ENCODE measurements at places on chromosomes 5 and 9.

GRCh38 chr5:146118322-146118721, 12.9 kb upstream of the PLAC8L1 start:
- H3K4me3 ChIP-seq: no peak overlapping the region
- peaks cover 13% of the 10 kb centered on the region for H3K36me3 ChIP-seq
- no peaks in the 10 kb centered on the region for H3K27me3 ChIP-seq

- H3K36me3 ChIP-seq: no peaks in the 10 kb centered on the region
- H3K27me3 ChIP-seq: no peaks in the 10 kb centered on the region
- H3K27ac ChIP-seq: no peak overlapping the region
- no peak overlapping the region for H3K4me3 ChIP-seq
- DNase-seq: no peak
These were observed 36.3 kb downstream of the PFDN1 start for GRCh38 chr5:140266471-140267200.

GRCh38 chr9:109923471-109923760, 143.4 kb downstream of the PALM2AKAP2 start:
- H3K27me3 ChIP-seq: no peaks in the 10 kb centered on the region
- H3K27ac ChIP-seq: no peak overlapping the region
- no peaks in the 10 kb centered on the region for H3K36me3 ChIP-seq
- H3K4me1 ChIP-seq: no peaks in the 10 kb centered on the region
- no peak for DNase-seq

- H3K27me3 ChIP-seq: no peaks in the 10 kb centered on the region
- no peaks in the 10 kb centered on the region for H3K4me1 ChIP-seq
- H3K4me3 ChIP-seq: no peak overlapping the region
- H3K27ac ChIP-seq: no peak overlapping the region
- no peak for DNase-seq
These were observed 36.1 kb downstream of the CERT1 start for GRCh38 chr5:75475364-75475763.

- H3K27ac ChIP-seq: no peak overlapping the region
- H3K4me3 ChIP-seq: no peak overlapping the region
- DNase-seq: no peak
- H3K4me1 ChIP-seq: no peaks in the 10 kb centered on the region
- no peaks in the 10 kb centered on the region for H3K27me3 ChIP-seq
- no peaks in the 10 kb centered on the region for H3K36me3 ChIP-seq
These were observed 626 bp downstream of the OR13C2 start for GRCh38 chr9:104604801-104605200.

DNA sequence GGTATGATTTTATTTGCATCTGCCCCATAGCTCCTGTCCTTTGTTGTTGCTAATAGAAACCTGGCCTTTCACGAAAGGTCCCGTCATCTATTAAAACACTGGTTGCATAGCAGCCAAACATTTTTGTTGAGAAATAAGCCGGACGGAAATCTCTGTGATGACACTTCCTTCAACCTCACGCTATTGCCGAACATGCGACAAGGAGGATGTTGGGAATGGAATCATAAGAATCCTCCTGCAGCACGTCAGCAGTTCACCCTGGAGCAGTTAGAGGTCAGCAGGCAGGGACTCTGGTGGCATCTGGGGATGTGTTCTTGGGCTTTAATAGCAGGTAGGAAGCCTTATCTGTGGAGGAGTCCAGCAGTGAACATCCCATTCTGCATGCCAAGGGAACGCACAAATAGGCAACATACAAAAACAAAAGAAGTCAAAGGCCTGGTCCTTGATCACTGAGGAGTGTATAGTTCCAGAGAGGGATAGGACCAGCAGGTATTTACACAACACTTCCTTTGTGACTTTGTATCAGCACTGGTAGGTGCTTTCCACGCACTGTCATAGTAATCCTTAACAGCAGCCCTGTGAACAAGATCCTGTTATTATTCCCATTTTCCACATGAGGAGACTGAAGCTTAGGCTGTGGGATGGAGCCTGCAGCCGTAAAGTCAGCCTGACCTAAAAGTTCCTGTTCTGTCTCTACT, 33.4 kb downstream of the ARHGAP26 start:
- H3K4me1 ChIP-seq: peaks cover 6% of the 10 kb centered on the region
- H3K4me3 ChIP-seq: no peak overlapping the region
- H3K27ac ChIP-seq: no peak overlapping the region
- no peaks in the 10 kb centered on the region for H3K36me3 ChIP-seq
- no peaks in the 10 kb centered on the region for H3K27me3 ChIP-seq

DNA sequence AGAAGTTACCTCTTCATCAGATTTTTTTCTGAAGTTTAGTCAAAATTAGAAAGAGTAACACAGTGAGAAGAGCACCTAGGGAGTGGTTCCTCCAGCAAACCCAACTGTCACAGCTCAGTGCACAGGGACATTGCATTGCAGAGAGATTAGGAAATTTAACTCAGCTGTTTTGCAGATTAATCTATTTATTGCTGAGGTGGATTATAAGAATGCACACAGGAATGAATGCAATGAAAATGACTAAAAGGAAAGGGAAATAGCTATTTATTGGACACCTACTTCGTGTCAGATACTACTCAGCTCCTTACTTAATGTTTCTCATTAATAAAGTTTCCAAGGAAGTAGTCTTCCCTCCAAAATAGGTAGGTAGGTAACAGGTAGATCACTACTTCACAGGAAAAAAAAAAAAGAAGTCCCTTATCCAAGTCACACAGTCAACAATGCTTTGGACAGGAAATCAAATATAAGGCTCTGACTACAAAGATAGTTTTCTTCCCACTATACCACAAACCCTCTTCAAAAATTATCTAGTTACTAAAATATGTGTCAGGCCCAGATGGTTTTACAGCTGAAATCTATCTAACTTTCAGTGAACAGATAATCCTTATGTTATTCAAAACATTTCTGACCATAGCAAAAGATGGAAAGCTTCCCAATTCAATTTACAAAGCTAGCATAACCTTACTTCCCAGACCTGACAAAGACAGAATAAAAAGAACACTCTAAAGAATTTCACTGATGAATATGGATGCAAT, 442.2 kb upstream of the MPDZ start:
- H3K27me3 ChIP-seq: no peaks in the 10 kb centered on the region
- no peaks in the 10 kb centered on the region for H3K4me1 ChIP-seq
- no peak overlapping the region for H3K27ac ChIP-seq
- no peaks in the 10 kb centered on the region for H3K36me3 ChIP-seq
- DNase-seq: no peak

GRCh38 chr5:89445106-89445745, 562.2 kb upstream of the MEF2C start:
- no peak for DNase-seq
- no peaks in the 10 kb centered on the region for H3K36me3 ChIP-seq
- H3K27ac ChIP-seq: no peak overlapping the region
- H3K4me1 ChIP-seq: no peaks in the 10 kb centered on the region

GRCh38 chr9:128575469-128575868, 23.1 kb downstream of the SPTAN1 start:
- H3K27ac ChIP-seq: peak overlapping the region; percentile 37
- H3K36me3 ChIP-seq: peaks cover 73% of the 10 kb centered on the region
- H3K4me1 ChIP-seq: no peaks in the 10 kb centered on the region
- no peaks in the 10 kb centered on the region for H3K27me3 ChIP-seq
- DNase-seq: peak; percentile 86

- no peaks in the 10 kb centered on the region for H3K36me3 ChIP-seq
- no peaks in the 10 kb centered on the region for H3K27me3 ChIP-seq
- no peak for DNase-seq
- H3K4me1 ChIP-seq: no peaks in the 10 kb centered on the region
These were observed 887.2 kb upstream of the TYRP1 start for GRCh38 chr9:11805969-11806368.

GRCh38 chr9:22447618-22448305, 1.1 kb downstream of the DMRTA1 start:
- no peak overlapping the region for H3K27ac ChIP-seq
- H3K4me3 ChIP-seq: peak overlapping the region; percentile 59
- H3K36me3 ChIP-seq: no peaks in the 10 kb centered on the region
- DNase-seq: no peak

DNA sequence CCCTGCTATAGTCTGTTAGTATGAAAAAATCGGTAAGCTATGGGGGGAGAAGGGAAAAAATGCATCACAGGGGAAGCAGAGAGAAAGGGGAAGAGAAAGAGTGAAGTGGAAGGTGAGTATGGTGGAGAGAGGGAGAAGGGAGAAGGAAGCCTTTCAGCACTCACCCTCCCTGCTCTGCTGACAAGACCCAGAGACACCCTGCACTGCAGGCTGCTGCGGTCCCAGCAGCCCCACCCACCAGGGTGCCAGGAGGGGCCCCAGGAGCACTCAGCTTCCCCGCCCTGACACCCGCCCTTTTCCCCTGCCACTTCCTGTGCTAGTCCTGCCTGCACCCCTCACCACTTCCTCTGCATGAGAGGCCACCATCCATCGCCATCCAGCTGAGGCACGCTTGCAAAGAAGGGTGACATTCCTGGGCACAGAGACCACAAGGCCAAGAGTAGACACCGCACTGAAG, 12.7 kb downstream of the STK10 start:
- no peak overlapping the region for H3K27ac ChIP-seq
- peaks cover 54% of the 10 kb centered on the region for H3K4me1 ChIP-seq
- no peaks in the 10 kb centered on the region for H3K36me3 ChIP-seq
- no peaks in the 10 kb centered on the region for H3K27me3 ChIP-seq
- H3K4me3 ChIP-seq: no peak overlapping the region
- DNase-seq: no peak

DNA sequence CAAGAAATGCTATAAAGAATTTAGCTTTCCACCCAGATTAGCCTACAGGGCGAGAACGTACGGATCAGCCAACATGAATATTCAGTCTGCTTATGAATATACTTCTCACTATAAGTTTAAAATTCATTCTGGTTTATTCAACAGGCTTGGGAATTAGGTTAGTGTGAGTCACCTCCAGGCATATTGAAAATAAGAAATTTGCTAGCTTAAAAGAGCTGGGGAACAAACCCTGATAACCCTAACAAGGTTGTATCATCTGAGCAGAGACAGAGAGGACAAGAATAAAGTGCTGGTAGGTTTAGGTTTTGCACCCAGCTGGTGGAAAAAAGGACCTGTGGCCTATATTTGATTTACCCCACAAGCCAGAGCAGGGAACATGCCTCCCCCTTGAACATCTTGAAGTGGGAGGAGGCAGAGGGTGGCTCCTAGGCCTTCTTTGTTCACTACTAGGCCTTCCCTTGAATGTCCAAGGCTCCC, 12.3 kb downstream of the FNBP1 start:
- H3K27me3 ChIP-seq: no peaks in the 10 kb centered on the region
- no peak overlapping the region for H3K27ac ChIP-seq
- H3K36me3 ChIP-seq: peaks cover 3% of the 10 kb centered on the region
- DNase-seq: no peak
- peaks cover 10% of the 10 kb centered on the region for H3K4me1 ChIP-seq
- no peak overlapping the region for H3K4me3 ChIP-seq

GRCh38 chr9:18384066-18384465, 89.9 kb upstream of the ADAMTSL1 start:
- H3K27ac ChIP-seq: no peak overlapping the region
- no peaks in the 10 kb centered on the region for H3K27me3 ChIP-seq
- no peak for DNase-seq
- no peaks in the 10 kb centered on the region for H3K4me1 ChIP-seq

DNA sequence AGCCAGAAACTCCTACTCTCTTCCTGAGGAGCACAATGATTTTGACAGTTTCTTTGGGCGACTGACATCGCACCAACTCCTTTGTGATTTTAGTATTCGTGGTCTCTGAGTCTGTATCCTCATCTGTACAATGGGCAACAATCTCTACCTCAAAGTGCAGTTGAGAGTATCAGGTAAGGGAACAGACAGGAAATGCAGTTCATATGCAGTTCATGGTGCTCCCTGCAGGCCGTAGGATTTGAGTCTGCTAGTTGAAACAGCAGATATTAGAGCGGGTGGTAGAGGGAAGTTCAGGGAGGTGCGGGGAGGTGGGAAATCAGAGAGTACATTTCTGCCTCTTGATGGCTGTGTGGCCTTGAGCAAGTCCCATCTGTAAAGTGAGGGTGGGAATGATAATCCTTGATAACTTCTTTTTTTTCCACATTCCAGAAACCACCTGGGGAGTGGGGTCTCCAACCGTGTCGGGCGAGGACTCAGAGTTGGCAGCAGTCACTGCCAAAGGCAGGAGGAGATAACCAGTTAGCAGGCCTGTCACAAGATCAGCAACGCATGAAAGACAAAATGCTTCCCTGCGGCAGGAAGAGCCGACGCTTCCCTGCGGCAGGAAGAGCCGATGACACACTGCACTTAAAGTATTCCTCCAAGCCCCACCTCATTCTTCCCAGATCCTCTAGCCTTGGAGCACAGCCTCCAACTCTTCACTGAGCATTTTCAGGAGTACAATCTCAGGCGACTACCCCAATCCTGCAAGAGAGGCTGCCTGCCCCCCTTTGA, 6.0 kb upstream of the NEK6 start:
- no peaks in the 10 kb centered on the region for H3K27me3 ChIP-seq
- no peaks in the 10 kb centered on the region for H3K36me3 ChIP-seq
- peaks cover 14% of the 10 kb centered on the region for H3K4me1 ChIP-seq
- peak overlapping the region; percentile 12 for H3K27ac ChIP-seq
- no peak overlapping the region for H3K4me3 ChIP-seq
- DNase-seq: peak; percentile 45

DNA sequence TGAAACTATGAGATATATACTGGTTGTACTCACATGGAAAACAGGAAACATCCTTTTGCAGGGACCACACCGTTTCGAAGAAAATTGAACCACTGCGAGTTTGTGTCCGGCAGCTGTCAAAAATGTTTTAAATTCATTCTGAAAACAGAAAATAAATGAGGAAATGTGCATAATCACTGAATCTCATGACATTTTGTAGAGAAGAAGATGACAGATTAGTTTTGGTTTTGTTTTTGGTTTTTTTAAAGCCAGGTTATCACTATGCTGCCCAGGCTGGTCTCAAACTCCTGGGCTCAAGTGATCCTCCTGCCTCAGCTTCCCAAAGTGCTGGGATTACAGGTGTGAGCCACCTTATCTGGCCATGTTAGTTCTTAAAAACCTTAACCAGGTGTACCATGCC, 3.5 kb downstream of the TXNDC8 start:
- H3K27ac ChIP-seq: no peak overlapping the region
- no peaks in the 10 kb centered on the region for H3K36me3 ChIP-seq
- H3K4me3 ChIP-seq: no peak overlapping the region
- no peaks in the 10 kb centered on the region for H3K4me1 ChIP-seq

- no peaks in the 10 kb centered on the region for H3K36me3 ChIP-seq
- peak within 1 kb of the TSS; percentile 71 for H3K27ac ChIP-seq
- H3K4me1 ChIP-seq: peaks cover 41% of the 10 kb centered on the region
These were observed at the start of gene JADE2 for GRCh38 chr5:134524826-134525682. Gene JADE2, plus strand, starts transcription at chr5:134525670. Its CDS starts 10,188 bp downstream, at chr5:134535858.

GRCh38 chr5:176608937-176609723, 826 bp downstream of the GPRIN1 start:
- peak overlapping the region; percentile 36 for H3K4me3 ChIP-seq
- H3K27ac ChIP-seq: no peak overlapping the region
- peaks cover 4% of the 10 kb centered on the region for H3K36me3 ChIP-seq
- H3K27me3 ChIP-seq: no peaks in the 10 kb centered on the region
- no peak for DNase-seq

DNA sequence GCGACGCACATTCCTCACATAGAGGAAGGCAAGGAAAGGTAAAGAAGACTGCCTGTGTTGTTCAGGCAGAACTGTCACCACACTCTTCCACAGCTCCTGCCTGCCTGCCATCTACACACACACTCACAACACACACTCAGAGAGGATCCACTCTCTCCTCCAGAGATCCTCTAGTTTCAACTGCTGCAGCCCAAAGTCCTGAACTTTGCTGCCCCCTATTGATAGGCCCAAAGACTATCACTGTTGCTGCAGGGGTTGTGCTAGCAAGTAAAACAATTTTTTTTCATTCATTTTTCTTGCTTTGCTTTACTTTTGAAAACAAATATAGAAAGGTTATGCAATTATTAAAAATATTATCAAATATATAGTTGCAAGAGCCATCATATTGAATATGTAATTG, 5.9 kb upstream of the CFAP90 start:
- no peaks in the 10 kb centered on the region for H3K27me3 ChIP-seq
- H3K27ac ChIP-seq: no peak overlapping the region
- H3K36me3 ChIP-seq: peaks cover 9% of the 10 kb centered on the region
- DNase-seq: peak; percentile 94
- no peak overlapping the region for H3K4me3 ChIP-seq
- no peaks in the 10 kb centered on the region for H3K4me1 ChIP-seq

All from spinal cord (tissue), 10 donors.